Stimulated activated CD4-positive, alpha-beta T cell treated with anti-CD3 and anti-CD28 coated beads, Interleukin-4, amount 100 ng/mL, for 4 hours (primary cell): ENCODE measurements at places on chromosomes 2 and 18.

- no peak for DNase-seq
Measured at GRCh38 chr2:201262718-201263117, 2.4 kb downstream of the CASP8 start.

- no peak for DNase-seq
Measured at GRCh38 chr18:5756823-5757222, 138.5 kb downstream of the TMEM200C start.

DNA sequence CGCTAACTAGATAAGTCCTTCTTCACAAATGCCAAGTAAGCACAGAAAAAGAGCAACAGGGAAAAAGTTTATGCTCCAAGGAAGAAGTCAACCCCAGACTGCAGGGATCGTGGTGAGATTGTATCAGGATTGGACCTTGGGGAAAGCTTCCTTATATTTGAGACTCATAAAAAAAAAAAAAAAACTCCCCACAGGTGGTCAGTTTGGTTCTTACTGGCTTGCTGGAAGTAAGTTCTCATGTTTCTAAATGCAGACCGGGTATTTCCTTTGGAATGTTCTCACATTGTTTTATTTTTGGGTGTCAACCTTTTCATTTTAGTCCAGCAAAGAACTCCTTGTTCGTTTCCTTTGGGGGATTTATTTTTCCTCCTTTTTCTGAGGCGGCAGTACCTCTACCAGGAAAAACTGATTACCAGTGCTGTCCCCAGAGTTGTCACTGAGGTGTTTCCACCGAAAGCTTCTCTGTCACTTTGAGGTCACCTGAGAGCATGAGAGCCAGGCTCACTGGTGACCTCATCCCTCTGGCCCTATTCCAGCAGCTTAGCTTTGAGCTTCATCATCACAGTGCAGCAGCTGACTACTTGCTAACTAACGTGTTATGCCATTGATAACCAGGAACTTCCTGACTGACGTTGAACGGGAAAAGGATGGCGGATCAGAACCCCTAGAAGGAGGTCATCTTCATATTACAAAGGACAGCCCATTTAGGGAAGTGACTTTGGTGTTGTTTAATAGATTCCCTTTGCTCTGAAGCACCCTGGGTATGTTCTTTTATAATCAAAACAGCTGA, 16.8 kb upstream of the ATP8B1 start:
- no peak for DNase-seq

DNA sequence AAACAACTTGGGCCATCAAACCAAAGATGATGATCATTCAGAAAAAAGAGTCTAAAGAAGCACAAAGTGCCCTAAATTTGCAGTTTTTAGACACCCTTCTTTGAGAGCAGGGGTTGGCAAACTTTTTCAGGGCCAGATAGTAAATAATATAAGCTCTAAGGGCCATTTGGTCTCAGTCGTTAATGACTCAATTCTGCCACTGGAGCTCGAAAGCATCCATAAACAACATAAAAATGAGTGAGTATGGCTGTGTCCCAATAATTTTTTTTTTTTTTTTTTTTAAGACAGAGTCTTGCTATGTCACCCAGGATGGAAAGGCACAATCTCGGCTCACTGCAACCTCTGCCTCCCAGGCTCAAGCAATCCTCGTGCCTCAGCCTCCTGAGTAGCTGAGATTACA, 152.3 kb downstream of the DTNB start:
- no peak for DNase-seq

DNA sequence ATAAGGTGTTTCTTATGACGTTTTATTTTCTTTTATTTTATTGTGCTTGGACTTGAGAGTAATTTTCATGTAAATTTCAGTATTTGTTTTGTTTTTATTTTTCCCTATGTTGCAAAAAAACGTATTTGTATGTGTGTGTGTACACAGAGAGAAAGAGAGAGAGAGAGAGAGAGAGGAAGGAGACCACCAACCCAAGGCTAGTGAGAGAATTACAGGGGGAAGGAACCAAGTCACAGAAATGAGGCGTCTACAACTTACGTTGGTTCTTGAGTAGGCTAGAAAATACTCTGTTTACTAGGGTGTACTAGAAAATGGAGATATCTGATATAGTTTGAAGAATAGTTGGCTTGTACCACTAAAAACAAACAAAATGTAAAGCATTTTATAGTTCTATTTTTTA, 7.7 kb upstream of the DSC1 start:
- no peak for DNase-seq
